Stimulated activated CD8-positive, alpha-beta memory T cell treated with anti-CD3 and anti-CD28 coated beads, Interleukin-7, amount 100 ng/mL, for 48 hours (primary cell): ENCODE measurements at places on chromosomes 16 and 17.
A peak's percentile ranks its signal among the peaks of the same experiment; 100 is the strongest.

- DNase-seq = no peak
Measured at GRCh38 chr17:63189930-63190329, 223.9 kb downstream of the TANC2 start.

DNA sequence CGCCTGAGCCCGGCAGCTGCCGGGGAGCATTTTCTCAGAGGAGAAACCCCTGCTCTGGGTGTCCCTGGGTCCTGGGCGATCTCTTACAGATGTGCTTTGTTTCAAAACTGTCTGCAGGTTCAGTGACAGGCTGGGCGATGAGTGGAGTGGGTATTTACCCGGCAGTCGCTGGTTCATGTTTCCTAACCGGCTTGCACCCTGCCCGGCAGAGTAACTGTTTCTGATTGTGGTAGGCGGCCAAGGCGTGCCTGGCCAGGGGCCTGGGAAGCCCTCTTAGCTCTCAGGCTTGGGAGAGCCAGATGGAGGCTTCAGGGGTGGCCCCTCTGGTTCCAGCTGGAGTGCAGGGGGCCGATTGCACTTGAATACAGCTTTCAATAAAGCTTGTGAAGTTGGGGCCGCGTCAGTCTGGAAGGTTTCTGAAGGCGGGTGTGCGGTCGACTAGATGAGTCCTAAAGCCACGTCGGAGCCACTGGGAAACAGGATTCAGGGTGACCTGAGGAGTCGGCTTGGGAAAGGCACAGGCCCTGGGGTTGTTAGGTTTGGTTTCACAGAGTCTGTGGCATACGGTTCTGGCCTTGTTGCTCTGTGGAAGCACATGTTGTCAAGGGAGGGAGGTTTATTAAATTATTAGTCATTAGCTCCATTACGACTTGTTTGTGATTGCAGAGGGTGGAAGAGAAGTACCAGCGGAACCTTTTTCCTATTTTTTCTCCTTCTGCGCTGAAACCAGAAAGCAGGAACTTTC lies 1.4 kb downstream of the BAIAP2 start:
- DNase-seq = no peak

DNA sequence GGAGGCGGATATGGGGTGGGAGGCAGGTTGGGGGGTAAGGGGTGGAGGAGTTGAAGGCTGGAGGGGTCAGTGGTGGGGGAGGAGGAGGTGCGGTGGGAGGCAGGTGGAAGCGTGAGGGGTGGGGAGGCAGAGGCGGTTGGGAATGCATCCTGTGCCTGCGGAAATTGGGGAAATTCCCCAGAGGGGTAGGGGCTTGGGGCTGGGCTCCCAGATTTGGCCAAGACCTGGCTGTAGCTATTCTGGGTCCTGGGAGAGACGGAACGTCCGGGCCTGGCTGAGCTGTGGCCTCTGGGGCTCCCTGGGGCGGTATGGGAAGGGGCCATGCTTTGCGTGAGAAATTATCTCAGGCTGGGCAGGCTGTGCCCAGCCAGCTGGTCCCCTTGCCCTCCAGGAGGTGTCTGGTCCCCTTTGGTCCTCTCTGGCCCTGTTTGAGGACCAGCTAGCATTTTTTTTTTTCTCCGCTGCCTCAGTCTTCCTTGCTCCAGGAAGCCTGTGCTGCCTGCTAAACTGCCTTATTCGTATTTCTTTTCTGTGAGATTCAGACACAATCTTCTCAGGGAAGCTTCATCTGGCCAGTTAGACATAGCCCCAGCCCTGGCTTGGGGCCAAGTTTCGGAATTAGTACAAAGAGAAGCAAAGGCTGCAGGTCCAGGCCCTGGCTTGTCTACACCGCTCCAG lies 7.3 kb upstream of the TRPV2 start:
- DNase-seq = no peak

DNA sequence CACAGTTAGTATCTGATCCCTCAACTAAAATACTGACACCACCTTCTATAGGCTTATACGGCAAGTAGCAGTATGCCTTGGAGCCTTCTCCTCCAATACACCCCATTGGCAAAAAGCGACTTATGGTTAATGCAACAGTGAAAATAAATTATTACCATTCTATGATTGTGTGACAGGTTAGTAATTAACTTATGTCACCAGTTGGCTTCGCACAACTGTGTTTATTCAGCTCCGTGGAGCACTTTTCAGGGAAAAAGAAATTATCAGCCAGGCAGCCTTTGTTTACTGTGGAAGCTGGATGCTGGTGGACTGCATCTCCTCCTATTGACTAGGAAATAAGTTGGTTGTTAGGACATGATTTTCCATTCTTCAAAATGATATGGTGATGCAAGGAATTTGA lies 833.8 kb upstream of the RBFOX1 start:
- no peak for DNase-seq

GRCh38 chr17:37744961-37745800 lies at the start of gene HNF1B:
HNF1B (minus strand) TSS chr17:37745059; CDS start chr17:37744884, 175 bp downstream.
- DNase-seq = no peak

- no peak for DNase-seq
Measured at GRCh38 chr17:40171750-40172149, 5.5 kb upstream of the RAPGEFL1 start.

GRCh38 chr16:31120129-31120528 lies 2.7 kb downstream of the KAT8 start:
- no peak for DNase-seq

DNA sequence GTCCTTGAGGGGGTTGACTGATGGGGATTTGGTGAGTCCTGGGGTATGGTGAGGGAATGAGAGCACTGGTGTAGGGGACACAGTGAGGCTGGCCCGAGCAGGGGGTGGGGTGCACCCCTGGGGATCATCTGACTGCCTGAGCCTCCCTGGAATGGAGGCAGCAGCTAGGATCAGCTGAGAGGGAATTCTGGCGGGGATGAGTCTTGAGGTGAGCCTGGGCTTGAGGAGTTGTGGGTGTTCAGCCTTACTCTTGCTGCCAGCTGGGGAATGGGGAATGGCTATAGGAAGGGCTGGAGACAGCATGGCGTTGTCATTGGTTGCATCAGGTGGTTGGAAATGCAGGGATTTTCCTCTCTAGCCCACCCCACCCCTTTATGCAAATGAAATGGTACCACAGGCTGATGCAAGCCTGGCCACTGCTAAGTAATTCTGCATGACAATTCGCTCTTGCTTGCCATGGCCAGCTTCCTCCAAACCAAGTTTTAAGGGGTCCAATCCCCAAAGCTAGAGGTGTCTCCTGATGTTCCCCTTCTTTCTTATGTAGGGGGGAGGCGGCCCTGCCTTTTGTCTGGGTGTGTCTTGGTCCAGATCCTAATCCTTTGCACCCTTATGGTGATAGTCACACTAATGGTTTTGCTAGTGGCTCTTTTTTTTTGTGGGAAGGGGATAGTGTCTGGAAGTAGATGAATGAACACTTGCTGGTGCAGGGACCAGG lies 7.5 kb downstream of the NFE2L1 start:
- DNase-seq = peak; percentile 49

- DNase-seq = no peak
Measured at GRCh38 chr17:40525294-40525693, 23.9 kb upstream of the TNS4 start.

DNA sequence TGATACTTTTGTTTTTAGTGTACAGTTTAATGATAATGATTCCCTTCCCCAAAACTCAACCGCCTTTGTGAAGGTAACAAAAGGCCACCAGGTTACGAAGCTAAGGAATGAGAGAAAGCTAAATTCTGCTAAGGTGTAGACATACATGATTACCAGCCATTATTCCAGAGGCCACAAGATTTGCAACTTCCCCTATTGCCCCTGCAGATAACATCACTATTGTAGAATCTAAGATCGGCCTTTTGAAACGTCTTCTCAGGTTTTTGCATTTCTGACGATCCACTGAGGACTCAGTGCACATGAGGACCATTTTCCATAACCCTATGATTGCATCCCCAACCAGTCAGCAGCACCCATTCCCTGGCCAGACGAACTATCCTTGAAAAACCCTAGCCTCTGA lies 33.9 kb upstream of the SNN start:
- no peak for DNase-seq

- DNase-seq = no peak
Measured at GRCh38 chr17:67403065-67403464, 26.0 kb downstream of the PITPNC1 start.

- no peak for DNase-seq
Measured at GRCh38 chr16:27066668-27067537, at the start of gene C16orf82. C16orf82 (plus strand) TSS chr16:27066927.

- no peak for DNase-seq
Measured at GRCh38 chr17:63113167-63113566, 147.1 kb downstream of the TANC2 start.

- no peak for DNase-seq
Measured at GRCh38 chr16:31273187-31273586, 13.4 kb downstream of the ITGAM start.

- DNase-seq = no peak
Measured at GRCh38 chr17:79082311-79083190, 7.9 kb downstream of the ENGASE start.

GRCh38 chr16:49899991-49900695 lies 44.2 kb upstream of the ZNF423 start:
- DNase-seq = no peak

- no peak for DNase-seq
Measured at GRCh38 chr17:75342996-75343395, 53.8 kb upstream of the SLC25A19 start.

DNA sequence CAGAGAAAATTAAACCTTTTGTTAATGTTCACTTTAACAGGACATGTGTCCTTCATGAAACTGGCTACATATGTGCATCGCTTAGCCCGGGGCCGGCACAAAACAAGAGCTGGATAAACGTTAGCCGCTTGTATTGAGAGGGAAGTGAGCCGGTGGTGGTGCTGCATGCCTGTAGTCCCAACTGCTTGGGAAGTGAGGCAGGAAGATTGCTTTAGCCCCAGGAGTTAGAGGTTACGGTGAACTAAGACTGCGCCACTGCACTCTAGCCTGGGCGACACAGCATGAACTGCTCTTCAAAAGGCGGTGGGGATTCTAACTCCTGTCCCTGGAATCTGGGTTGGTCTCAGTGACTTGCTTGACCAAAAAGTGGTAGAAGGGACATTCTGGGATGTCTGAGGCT lies 15.0 kb upstream of the SPHK1 start:
- DNase-seq = no peak

DNA sequence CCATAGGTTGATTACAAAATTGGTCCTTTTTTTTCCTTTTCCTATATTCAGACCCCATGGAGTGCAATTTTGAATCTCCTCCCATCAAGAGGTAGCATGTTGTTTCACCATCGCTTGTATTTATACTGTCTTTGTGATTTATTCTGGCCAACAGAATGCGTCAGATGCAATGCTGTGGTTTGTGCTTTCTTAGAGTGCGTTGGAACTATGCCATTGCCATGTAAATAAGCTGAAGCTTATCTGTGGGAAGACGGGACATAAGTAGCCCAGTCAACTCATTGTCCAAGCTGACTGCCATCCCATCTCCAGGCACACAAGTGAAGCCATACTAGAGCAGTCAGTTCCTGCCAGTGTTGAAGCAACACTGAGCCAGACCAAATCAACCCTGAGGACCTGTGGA lies 1339.3 kb upstream of the GOT2 start:
- no peak for DNase-seq

- DNase-seq = no peak
Measured at GRCh38 chr16:50288920-50289319, 22.6 kb downstream of the ADCY7 start.

- DNase-seq = no peak
Measured at GRCh38 chr16:11792410-11793241, 4.4 kb downstream of the ZC3H7A start.

DNA sequence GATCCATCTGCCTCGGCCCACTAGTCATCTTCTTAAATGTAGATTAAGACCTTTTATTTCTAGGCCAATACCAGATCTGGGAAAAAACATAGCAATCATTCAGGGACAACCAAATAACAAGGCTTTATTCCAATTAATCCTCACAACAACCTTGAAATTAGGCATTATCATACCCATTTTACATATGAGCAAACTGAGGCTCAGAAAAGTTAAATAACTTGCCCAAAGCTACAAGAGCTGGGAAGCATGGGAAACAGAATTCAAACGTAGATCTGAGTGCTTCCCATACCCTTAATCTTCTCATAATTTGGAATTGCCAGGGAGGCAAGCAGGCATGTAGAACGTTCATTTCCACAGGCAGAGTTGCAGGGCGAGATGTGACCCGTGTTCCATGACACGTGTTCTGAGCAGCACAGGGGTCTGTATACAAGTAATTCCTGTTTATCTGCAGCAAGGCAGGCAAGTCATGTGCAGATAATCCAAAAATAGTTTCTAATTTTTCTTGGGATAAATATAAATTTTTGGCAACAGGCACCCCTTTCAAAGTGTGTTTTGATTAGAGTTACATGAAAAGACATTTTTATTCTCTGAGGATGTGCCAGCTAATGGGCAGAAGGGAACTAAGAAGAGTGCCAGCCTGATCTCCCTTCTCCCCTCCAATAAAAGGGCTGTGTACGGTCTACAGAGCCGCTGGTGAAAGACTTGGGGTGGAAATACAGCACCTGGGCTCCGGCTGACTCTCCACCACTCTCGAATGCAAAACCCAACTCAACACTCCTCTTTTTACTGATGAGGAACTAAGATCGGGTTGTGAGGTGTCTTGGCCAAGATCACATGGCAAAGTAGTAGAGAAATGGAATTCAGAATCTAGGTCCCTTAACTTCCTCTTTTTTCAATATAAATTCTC lies 27.7 kb upstream of the MYOCD start:
- no peak for DNase-seq

GRCh38 chr17:61551255-61551742 lies 39.7 kb downstream of the NACA2 start:
- no peak for DNase-seq

DNA sequence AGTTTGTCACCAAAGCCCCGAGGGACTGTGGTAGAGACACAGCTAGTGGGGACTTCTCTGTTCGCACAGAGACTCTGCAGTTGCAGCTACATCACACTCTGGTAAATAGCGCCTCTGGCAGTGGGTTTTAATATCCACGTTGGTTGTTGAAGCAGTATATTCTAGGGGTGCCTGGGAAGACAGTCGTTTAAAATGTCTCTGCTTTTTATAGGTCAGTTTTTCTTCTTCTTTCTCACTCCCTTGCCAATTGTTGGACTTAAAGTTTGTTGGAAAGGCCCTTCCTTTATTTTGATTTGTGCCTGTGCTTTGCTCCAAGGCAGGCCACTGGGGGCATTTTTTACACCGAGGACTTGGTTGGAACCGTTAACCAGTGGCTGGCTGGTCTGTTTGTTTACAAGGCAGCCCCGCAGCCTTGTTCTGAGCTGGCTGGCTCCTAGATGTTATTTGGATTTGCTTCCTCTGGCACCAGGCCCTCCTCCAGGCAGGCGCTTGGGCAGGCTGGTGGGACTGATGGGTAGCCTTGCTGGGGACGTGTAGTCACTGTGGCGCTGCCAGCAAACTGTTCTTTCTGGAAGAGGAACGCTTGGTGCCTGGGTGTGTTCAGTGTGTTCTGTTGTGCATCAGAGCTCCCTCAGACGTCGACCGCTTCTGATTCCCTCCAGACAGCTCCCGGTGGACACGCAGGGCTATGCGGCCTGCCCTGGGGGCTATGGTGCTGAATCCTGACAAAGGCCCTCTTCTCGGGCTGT lies 218.2 kb upstream of the CHMP6 start:
- no peak for DNase-seq

- no peak for DNase-seq
Measured at GRCh38 chr16:71647391-71647790, 21.4 kb downstream of the MARVELD3 start.

- DNase-seq = no peak
Measured at GRCh38 chr17:41178843-41179616, 1.0 kb upstream of the KRTAP4-2 start.
